ENCODE measurements at places on chromosomes 13 and 19.

DNA sequence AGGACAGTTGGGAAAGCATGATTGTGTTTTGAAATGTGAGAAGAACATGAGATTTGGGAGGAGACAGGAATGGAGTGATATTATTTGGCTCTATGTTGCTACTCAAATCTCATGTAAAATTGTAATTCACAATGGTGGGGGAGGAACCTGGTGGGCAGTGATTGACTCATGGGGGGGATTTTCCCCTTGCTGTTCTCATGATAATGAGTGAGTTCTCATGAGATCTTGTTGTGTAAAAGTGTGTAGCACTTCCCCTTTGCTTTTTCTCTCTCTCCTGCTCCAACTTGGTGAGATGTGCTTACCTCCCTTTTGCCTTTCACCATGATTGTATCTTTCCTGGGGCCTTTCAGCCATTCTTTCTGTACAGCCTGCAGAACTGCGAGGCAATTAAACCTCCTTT, 1261.0 kb upstream of the ATXN8OS start:
- no peak for DNase-seq

DNA sequence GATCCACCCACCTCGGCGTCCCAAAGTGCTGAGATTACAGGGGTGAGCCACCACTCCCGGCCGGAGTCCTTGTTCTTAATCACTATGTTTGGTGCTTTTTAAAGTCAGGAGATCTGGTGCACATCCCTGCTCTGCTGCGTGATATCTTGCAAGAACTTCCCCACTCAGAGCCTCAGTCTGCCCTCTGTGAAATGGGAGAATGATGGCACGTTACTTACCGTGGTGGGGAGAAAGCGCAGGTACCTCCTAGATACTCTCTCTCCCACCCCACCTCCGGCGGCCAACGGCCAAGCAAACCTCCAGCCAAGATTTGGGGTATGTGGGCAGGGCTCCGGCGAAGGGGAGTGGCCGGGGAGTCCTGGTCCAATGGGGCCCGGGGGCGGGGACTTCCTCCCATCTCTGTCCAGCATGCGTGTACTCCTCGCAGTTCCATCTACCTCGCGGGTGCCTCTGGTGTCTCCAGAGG, at the start of gene RYR1:
RYR1 (plus strand) TSS at position 424 of the 466 bp plus-strand sequence. CDS start 139 bp downstream, outside the sequence.
- no peak for DNase-seq

DNA sequence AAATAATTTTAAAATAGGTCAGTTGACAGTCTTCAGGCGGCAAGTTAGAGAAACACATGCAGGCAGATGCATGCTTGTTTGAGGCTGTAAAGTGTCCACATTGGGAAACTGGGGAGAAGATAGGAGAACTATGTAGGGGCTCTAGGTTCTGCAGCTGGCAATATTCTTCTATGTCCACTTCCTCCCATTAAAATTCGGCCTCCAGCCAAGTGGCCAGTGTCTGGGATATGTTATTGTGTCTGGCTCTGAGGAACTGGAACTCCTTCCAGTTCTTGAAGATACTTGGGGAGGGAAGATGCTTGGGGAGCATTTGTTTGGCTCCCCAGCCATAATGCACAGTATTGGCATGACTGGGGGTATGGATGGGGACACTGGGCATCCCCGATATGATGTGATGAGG, 20.9 kb upstream of the KLF2 start:
- no peak for DNase-seq

DNA sequence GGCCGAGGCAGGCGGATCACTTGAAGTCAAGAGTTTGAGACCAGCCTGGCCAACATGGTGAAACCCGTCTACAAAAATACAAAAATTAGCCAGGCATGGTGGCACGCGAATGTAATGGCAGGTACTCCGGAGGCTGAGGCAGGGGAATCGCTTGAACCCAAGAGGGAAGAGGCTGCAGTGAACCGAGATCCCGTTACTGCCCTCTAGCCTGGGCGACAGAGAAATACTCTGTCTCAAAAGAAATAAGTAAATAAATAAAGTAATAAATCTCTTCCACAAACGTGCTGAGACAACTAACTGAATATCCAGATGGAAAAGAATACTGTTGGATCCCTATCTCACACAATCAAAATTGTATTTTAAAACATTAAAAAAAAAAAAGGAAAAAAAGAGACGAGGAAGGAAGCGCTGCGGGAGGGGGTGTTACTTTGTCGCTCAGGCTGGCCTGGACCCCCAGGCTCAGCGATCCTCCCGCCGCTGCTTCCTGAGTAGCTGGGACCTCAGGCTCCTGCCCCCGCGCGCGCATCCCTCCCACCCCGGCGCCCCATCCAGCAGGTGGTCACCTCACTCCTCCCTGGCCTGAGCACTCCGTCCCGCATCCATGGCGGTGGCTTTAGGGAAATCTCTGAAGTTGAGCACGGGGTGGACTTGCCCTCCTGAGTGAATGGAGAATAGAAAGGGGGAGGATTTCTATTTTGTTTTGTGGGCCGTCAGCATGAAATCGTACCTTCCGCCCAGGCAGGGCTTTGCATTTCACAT, 628 bp upstream of the ZNF813 start:
- DNase-seq: no peak

DNA sequence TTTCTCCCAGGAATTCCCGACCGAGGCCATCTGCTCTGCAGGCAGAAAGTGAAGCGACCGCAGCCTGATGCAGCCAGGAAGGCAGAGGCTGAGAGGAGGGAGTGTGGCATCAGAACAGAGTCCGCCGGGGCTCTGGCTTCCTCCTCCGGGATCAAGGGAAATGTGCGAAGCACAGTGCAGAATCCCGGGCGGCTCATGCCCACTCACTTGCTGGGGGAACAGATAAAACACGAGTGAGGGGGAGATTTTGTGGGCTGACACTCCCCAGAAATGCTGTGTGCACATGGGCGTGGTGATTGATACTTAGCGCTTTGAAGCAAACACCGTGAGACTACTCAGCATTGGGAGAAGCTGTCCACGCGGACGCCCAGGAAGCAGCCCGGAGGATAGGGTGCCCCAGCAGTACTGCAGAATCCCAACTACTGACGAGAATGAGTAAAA, 75.3 kb upstream of the POMP start:
- no peak for DNase-seq

GRCh38 chr19:51548213-51548651, 16.8 kb upstream of the SIGLEC6 start:
- DNase-seq: no peak

GRCh38 chr19:56350416-56351045, 35.9 kb upstream of the ZSCAN5A start:
- DNase-seq: peak; percentile 26

- DNase-seq: no peak
Observed at GRCh38 chr13:84029396-84029795, 147.1 kb upstream of the SLITRK1 start.

DNA sequence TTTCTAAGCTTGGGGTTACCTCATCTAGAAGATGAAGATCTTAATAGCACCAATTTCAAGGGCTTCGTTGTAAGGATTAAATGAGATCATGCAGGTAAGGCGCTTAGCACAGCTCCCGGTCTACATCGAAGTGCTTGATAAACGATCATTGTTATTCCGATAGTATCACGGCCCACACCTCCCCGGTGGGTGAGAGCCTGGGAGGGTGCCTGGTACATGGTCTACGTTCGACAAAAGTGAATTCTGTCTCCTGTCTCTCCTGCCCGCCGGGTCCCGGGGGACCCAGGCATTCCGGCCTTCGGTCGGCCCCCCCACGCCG, 501 bp upstream of the MYH14 start:
- DNase-seq: no peak

GRCh38 chr19:5253406-5254110, 87.1 kb downstream of the PTPRS start:
- no peak for DNase-seq

- no peak for DNase-seq
Observed at GRCh38 chr19:29531458-29532025, 5.7 kb downstream of the VSTM2B start.

GRCh38 chr13:50629497-50629896, 214.0 kb downstream of the DLEU7 start:
- no peak for DNase-seq

DNA sequence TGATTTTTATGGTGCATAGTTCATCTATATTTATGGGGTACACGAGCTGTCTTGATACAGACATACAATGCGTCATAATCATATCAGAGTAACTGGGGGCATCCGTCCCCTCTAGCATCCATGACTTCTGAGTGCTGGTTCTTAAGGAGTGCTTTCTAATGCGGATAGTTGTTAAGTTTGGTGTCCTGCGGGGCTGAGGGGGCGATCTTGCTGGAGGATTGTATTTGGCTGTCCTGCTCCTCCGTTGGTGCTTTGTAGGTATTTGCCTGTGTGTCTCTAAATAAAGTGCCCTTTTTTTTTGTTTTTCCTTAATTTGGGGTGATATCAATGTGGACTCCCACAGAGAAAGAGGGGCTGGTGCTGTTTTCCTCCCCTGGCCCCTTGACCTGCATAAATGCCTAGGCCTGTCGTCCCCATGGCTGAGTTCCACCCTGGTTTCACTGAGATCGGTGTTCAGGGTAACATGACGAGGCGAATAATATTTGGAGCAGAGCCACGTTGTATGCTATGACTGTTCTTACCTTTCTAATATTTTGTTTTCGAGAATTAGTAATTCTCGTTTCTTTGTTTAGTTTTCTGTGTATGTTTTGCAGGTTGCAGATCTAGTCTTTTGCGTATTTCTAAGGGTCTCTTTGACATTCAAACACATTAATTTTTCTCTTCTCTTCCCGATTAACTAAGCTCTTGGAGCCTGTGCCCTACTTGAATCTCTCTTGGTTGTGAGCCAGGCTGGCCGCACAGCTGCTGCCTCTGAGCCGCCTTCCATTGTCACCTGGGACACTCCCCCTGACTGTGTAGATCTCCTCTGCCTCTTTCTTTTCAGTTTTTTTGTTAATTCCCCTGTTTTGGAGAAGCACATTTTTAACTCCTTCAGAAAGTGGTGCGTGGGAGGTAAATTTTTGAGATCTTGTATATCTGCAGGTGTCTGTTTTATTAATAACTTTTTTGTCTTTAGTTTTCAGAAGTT, 100.3 kb downstream of the ARHGEF7 start:
- DNase-seq: no peak

GRCh38 chr19:21463449-21464105, 41.8 kb upstream of the ZNF429 start:
- no peak for DNase-seq

DNA sequence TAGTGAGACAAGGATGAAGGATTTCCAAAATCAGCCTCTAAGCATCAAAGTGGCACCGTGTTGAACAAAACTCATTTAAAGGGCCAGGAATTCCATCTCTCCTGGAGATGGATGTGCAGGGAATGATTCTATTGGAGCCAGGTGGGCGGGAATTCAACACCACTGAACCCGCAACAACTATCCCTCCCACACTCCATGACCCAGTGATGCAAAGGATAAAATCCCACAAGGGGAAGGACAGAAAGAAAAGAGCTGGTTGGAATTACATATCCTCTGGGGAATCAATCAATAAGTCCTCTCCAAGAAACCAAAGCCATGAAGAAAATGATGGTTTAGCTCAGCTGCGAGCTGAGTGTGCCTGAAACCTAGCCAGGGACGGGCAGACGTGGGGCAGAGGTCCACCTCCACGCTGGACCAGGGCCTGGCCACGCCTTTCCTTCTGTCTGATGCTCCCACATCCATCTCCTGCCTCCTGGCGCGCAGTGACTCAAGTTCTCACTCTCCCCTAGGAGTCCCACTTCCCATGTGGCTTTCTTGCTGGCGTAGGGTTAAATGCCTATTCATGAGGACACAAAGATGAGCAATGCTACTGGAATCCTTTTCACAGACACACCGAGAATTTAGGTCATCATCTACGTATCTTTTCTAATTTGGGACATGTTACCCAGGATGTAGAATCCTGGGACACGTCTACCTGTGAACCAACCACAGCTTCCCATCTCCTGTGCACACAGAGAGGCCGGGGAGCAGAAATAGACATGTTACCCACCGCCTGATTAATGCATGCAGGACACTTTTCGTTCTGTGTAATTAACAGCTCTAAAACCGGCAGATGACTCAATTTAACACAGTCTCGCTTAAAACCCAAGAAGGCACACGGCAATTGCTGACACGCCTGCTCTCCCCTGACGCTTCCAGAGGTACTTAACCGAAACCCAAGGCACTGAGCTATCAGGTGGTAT, 48.6 kb downstream of the PEPD start:
- DNase-seq: no peak

All from T-helper 1 cell (primary cell).